ENCODE measurements at places on chromosomes 1 and 21. TPM values are rescaled to one million over a fixed set of nuclear protein-coding genes. Genes with fewer than 3 reads are reported as not detected.

The SHCBP1L gene
- not detected for total RNA-seq

The SPATA45 gene
- total RNA-seq, result not detected

The TRAF5 gene
- total RNA-seq, result 10.5 TPM

The INKA2 gene
- 0.54 TPM for total RNA-seq

The HSD11B1 gene
- not detected for total RNA-seq

The LRRC53 gene
- total RNA-seq, result not detected

The SHISAL2A gene
- 0.23 TPM for total RNA-seq

The HSPG2 gene
- 171 TPM for total RNA-seq

The OR2T2 gene
- total RNA-seq, result not detected

The ADAM30 gene
- not detected for total RNA-seq

The FH gene
- total RNA-seq, result 87.1 TPM

The IGFN1 gene
- total RNA-seq, result not detected

The PCAT6 gene
- total RNA-seq, result 2.2 TPM

The CFHR1 gene
- 0.23 TPM for total RNA-seq

The LEFTY2 gene
- not detected for total RNA-seq

The FOXO6 gene
- 2.5 TPM for total RNA-seq

The CELA2A gene
- total RNA-seq, result 0.72 TPM

The GJA5 gene
- total RNA-seq, result not detected

The S100A7A gene
- not detected for total RNA-seq

The AMPD2 gene
- total RNA-seq, result 85.8 TPM

The TXNIP gene
- total RNA-seq, result 15.2 TPM

The BCAN gene
- total RNA-seq, result 0.57 TPM

The SMIM34 gene
- total RNA-seq, result not detected

The MAN1C1 gene
- 1.5 TPM for total RNA-seq

The CD1B gene
- not detected for total RNA-seq

The TMEM200B gene
- total RNA-seq, result 2.1 TPM

The LCE3E gene
- not detected for total RNA-seq

The FCRL1 gene
- not detected for total RNA-seq

The BRINP2 gene
- total RNA-seq, result not detected

The HTR6 gene
- total RNA-seq, result 0.10 TPM

The SDHB gene
- total RNA-seq, result 212 TPM

The CFAP141 gene
- total RNA-seq, result not detected

The ZNF697 gene
- total RNA-seq, result 7.1 TPM

The DMBX1 gene
- total RNA-seq, result 0.05 TPM

The LIN28A gene
- total RNA-seq, result 0.64 TPM

The TRIM33 gene
- 22.2 TPM for total RNA-seq

The ADORA1 gene
- 8.5 TPM for total RNA-seq

The VWA1 gene
- total RNA-seq, result 858 TPM

The DNASE2B gene
- total RNA-seq, result not detected

The SLC5A9 gene
- not detected for total RNA-seq

The SYNC gene
- total RNA-seq, result 1.3 TPM

The SLC9C2 gene
- total RNA-seq, result not detected

The CLCN6 gene
- 23.6 TPM for total RNA-seq

The FAM151A gene
- not detected for total RNA-seq

The DR1 gene
- total RNA-seq, result 39.0 TPM

The MX2 gene
- total RNA-seq, result 56.7 TPM

The CYP2J2 gene
- total RNA-seq, result not detected

The AMY1B gene
- total RNA-seq, result not detected
